ENCODE measurements at places on chromosomes 3 and 15. TPM values are rescaled to one million over a fixed set of nuclear protein-coding genes. Genes with fewer than 3 reads are reported as not detected.
A peak's percentile ranks its signal among the peaks of the same experiment; 100 is the strongest.

DNA sequence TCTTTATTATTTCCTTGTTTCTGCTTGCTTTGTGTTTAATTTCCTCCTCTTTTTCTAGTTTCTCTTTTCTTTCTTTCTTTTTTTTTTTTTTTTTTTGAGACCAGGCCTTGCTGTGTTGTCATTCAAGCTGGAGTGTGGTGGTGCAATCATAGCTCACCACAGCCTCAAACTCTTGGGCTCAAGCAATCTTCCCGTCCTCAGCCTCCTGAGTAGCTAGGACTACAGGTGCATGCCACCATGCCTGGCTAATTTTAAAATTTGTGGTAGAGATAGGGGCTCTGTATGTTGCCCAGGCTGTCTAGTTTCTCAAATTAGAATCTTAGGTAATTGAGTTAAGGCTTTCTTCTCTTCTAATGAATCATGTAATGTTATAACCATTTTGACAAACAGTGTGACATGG lies 22.4 kb downstream of the SLMAP start:
- DNase-seq, result no peak

- no peak for DNase-seq
These were observed 96.6 kb downstream of the LRIG1 start for GRCh38 chr3:66404197-66404596.

DNA sequence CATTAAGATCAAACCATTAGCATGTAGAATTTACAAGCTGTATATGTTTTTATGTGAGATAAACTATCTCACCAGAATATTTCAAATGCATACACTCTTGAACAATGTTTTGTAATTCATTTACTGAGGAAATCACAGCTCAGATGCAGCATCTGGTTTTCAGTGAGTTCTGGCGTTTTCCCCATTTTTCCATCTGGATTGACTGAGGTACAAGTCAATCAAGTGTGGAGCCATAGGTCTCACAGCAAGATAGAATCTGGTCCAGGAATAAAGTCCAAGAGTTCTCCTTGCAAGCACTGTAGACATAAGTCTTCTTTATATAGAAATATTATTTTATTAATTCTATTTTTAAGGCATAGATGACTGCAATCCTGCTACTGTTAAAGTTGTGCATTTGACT lies 219.3 kb downstream of the ZBBX start:
- peak; percentile 85 for DNase-seq

GRCh38 chr3:159131376-159131775 lies 329.5 kb downstream of the MFSD1 start:
- DNase-seq, result no peak

DNA sequence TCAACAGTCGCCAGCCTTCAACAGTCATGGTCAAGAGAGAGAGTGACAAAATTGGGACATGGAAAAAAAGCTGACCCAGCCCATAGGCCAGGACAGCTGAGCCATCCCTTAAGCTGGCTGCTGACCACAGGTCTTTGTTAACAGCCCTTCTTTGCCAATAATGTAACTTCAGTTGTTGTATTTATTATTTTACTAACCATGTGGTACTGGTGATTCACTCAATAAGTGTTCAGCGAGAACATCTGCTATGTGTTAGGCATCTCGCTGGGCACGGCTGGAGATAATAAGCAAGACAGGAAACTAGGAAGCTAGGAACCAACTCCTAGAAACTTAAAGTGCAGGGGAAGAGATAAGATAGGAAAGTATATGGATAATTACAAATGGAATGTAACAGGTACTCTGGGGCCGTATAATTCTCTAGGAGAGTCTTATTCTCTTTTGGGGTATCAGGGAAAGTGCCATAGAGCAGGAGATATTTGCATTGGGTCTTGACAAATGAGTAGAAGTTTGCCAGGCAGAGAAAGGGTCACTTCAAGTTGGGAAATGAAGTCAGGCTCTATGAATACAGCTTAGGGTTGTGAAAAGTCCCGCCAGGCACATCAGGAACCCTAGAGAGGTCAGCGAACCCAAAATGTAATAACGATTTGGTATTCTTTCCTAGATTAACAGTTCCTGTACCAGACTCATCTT lies 84.0 kb upstream of the TRA2B start:
- no peak for DNase-seq

DNA sequence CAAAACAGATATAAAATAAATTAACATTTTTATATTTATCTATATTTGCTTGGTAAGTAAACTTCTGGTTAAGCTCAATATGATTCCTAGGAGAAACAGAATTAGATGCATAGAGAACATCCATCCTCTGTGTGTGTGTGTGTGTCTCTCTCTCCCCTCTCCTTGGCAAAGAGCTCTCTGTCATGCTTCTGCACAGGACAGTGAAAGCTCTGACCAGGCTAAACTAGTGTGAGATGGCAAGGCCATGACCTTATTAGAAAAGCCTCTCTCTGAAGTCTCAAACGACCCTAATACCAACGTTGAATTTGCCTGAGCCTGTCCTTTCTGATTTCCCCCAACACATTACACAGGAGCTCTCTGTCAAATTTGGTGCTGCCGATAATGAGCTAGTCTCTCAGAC lies 746.0 kb downstream of the VGLL3 start:
- no peak for DNase-seq

- no peak for DNase-seq
These were observed 496.6 kb upstream of the SGO1 start for GRCh38 chr3:20682573-20682972.

Gene SUMF1
- 22.3 TPM for polyA plus RNA-seq

Data from muscle of arm (tissue), 14 donors.